Activated CD4-positive, alpha-beta T cell treated with anti-CD3 and anti-CD28 coated beads, Interleukin-2, amount 50 U/mL, for 4 hours (primary cell): ENCODE measurements at places on chromosomes 7 and 10.

- DNase-seq = no peak
Measured at GRCh38 chr7:132485600-132486273, 90.5 kb downstream of the PLXNA4 start.

- DNase-seq = no peak
Measured at GRCh38 chr7:37285706-37286453, 162.8 kb downstream of the ELMO1 start.

DNA sequence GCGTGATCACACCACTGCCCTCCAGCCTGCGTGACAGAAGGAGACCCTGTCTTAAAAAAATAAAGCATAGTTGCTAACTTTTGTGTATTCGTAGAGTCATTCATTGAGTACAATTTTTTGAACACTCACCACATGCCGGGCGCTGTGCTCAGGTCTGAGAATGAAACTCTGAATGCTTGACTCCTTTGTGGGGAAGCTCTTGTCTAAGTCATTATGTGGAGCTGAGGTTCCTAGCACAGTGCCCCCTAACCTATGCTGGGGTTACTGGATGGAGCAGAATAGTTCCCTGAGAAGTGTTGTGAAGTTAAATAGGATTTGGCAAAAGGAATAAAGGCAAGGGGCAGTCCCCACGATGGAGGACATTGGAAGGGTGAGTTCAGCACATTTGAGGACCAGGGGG is 123.3 kb downstream of the CELF2 start:
- DNase-seq = no peak

GRCh38 chr7:116236020-116236630 is 25.8 kb downstream of the TES start:
- DNase-seq = peak; percentile 49

DNA sequence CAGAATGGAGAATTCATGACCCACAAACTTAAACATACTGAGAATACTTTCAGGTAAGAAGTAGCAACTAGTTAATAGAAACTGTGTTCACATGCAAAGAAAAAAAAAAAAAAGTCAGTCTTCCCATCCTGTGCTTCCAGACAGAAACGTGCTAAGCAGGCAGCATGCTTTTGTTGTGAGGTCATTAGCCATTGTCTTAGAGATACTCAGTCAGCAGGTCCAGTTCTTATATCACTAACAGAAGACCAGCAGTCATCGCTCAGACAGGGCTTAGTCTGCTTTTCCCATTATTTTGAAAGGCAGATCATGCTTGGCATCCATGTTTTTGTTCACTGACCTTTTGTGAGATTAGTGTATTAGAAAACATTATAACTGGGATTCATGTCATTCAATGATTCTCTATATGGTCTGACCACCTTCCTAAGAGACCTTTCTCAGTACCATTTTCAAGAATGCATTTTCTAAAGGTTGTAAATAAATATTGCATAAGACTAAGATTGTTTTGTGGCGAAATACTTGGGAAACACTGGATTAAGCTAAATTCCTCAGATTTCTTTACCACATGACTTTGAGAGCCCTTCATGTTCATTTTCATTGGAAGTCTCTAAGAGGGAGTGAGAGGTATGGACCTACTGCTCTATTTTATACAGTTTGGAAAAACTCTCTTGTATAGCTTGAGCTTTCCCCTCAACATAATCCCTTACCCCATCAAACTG is 45.0 kb upstream of the AGBL3 start:
- no peak for DNase-seq

DNA sequence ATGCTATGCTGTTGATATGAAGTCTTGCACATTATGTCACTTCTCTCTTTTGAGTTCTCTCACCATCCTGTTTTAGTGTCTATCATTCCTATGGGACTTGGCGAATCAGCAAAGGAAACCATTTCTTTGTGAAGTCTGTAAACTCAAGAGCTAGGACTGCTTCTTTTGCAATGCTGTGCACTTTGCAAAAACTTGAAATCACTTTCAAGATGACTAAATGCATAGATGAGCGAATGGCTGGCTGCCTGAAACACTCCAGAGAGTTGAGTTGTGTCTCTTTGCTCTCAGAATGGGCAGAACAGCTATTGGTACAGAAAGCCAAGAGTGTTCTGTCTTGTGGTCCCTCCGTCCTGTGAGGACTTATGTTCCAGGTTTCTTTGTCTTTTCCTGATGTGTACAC is 18.3 kb upstream of the ELMO1 start:
- DNase-seq = no peak

DNA sequence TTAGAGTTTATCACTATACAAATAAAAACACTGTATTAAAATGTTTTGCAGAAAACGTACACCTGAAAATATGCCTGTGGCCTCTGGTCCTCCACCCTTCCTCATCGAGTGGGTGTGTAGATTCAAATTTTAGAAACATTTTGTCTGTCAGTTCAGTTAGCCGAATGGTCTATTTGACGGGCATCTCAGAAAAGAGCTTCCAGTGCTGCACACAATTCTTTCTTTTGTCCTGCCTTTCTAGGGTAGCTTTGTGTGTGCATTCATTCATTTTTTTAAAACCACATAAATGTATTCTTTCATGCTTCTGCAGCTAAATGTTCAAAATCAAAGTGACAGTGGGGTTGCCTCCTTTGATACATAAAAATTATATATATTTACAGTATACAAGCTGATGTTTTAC is 46.8 kb downstream of the GNAI1 start:
- no peak for DNase-seq

DNA sequence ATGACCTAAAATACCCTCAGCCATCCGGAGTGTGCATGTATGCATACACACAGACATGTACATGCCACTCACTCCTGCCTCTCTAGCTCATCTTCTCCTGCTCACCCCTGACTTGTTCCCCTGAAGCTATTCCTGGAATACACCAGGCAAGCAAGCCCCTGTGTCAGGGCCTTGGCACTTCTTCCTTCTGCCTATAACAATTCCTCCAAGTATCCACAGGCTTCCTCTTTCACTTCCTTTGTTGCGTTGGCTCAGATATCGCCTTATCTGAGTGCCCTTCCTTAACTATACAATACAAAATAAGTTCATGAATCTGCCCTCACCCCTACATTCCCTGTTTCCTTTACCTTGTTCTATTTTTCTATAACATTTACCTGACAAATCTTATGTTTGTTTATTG is 88.8 kb downstream of the NOD1 start:
- no peak for DNase-seq

GRCh38 chr7:98300595-98301372 is 19.3 kb downstream of the BRI3 start:
- no peak for DNase-seq

- DNase-seq = no peak
Measured at GRCh38 chr7:98254951-98255610, 3.0 kb upstream of the TECPR1 start.

GRCh38 chr7:130135208-130136205 is 65.2 kb downstream of the KLHDC10 start:
- DNase-seq = no peak

- DNase-seq = no peak
Measured at GRCh38 chr10:36224431-36224985, 582.4 kb upstream of the FZD8 start.

GRCh38 chr10:32317795-32318357 is 29.1 kb downstream of the EPC1 start:
- no peak for DNase-seq

- no peak for DNase-seq
Measured at GRCh38 chr10:99630433-99630832, 10.2 kb upstream of the SLC25A28 start.

DNA sequence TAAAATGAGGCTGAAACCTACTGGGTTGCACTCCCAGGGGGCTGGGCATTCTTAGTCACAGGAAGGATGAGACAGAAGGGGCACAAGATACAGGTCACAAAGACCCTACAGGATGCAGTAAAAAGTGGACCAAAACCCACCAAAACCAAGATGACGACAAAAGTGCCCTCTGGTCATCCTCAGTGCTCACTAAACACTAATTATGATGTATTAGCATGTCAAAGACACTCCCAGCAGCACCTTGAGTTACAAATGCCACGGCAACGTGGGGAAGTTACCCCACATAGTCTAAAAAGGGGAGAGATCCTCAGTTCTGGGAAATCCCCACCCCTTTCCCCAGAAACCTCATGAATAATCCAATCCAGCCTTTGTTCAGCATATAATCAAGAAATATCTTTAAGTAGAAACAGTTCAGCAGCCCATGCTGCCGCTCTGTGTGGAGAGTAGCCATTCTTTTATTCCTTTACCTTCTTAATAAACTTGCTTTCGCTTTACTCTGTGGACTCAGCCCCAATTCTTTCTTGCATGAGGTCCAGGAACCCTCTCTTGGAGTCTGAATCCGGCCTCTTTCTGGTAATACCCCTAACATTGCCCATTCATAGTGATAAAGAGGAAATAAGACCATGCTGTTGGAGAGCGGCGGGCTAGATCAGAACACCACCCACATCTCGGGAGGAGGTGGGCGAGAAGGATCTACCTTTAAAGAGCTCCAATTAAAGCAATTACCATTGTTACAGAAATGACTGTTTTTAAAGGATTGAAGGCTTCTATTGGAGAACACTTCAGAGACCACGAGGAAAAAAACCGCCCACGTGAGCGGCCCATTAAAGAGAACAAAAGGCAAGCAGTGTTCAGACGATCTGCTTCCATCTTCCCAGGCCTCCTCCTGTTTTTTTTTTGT is 170.9 kb downstream of the USP6NL start:
- DNase-seq = peak; percentile 25

DNA sequence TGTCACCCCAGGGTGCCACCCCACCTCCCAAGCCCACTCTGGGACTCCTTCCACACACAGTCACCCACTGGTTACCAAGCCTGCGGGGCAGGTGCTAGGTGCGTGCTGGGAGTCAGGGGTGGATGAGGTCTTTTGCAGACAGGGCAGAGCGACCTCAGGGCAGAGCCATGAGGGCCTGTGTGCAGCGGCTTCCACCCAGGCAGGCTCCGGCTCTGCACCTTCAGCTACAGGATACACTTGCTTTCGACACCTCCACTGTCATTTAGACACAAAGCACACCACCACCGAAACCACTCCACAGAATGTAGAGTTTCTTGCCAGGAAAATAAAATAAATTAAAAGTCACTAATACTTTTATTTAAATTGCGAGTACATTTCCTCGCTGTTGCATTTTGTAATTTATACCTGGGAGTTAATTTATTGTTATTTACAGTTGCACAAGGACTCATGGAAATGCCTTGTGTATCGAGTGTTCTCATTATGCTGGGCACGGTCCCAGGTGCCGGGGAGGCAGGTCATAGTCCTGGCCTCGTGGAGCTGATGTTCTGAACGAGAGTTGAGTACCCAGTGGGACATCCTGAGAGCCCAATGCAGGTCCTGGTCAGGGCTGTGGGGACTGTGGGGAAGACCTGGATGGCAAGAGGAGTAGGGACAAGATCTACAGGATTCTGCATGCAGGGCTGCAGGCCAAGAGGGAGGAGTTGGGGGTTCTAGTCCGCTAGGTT is 127.8 kb downstream of the CUX1 start:
- DNase-seq = no peak

DNA sequence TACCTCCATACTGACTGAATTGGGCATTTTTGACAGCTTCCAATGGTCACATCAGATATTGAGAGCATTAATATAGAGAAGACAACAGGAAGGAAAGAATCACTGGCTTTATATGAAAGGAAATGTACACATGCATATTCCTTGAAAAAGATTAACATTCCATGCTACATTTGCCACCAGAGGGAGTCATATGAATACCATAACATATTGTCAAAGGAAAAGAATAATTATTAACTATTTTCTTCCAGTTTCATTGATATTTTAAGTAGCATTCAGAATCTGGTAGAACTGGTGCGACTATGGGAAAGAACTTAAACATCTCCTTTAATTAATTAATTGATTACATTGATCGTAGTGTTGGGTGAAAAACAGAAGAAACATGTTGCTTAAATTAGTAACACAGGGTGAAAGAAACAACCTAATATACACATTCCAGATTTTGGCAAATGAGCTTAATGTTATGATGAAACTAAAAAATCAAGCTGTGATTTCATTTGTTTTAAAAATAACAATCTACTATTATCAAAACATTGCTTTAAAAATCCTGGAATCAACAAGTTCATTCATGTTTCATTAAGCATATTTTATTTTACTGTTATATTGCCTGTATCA is 71.5 kb downstream of the GPR85 start:
- no peak for DNase-seq

DNA sequence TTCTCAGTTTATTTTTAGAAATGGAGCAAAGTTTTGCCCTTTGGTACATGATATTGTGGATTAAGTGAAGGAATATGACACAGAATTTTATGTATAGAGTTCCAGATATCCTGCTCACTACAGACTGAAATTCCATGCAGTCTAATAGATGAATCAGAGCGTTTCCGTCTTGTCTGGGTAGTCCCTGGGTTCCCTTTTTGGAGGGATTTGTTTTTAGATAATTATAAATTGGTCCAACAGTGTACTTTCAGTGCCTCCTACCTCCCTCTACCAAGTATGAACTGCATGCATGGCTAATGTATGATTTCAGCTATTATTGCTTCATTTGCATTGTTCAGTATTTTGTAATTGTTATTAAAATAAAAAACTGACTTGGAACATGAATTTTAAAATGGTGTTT is 74.4 kb downstream of the SEPTIN7 start:
- no peak for DNase-seq

DNA sequence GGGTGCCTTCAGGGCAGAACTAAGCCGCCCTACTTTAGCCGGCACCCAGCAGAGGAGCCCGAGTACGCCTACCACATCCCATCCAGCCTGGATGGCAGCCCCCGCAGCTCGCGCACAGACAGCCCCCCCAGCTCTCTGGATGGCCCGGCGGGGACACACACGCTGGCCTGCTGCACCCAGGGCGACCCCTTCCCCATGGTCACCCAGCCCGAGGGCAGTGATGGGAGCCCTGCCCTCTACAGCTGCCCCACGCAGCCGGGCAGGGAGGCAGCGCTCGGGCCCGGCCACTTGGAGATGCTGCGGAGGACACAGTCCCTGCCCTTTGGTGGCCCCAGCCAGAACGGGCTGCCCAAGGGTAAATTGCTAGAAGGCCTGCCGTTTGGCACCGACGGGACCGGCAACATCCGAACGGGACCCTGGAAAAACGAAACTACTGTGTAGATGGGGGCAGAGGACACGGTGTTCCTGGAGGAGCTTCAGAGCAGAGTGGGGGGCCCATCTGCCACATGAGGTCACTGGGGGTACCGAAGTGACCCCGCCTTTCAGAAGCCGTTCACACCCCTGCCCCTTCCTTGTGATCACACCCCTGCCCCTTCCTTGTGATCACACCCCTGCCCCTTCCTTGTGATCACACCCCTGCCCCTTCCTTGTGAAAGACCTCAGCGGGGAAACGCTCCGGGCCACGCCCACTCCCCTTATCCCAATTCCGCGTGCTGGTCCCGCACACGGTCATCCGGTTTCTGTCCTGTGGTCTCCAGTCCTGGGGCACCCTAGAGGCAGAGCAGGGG is 30.8 kb upstream of the KNDC1 start:
- DNase-seq = no peak

GRCh38 chr7:102813191-102814024 is 64.6 kb downstream of the FAM185A start:
- DNase-seq = no peak

DNA sequence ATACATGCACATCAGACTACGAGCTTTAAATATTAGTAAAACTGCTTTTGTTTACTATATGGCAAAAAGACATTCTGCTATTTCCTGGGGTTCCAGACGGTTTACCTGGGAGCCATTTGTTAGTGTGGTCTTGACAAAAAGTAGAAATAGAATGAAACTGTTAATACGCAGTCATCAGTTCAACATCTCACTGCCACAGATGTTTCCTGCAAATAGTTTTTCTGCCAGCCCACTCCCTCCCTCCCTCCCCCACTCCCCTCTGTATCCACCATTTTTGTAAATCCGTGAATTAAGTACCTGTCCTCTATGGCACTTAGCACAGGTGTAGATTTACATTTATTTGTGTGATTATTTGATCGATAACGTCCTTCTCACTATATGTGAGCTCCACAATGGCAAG is 74.6 kb upstream of the TPK1 start:
- no peak for DNase-seq

GRCh38 chr7:27410812-27411544 is 168.4 kb downstream of the EVX1 start:
- DNase-seq = no peak
